Caco-2 (cell line): ENCODE measurements at places on chromosomes 7 and 10. TPM values are rescaled to one million over a fixed set of nuclear protein-coding genes. Genes with fewer than 3 reads are reported as not detected.

DNA sequence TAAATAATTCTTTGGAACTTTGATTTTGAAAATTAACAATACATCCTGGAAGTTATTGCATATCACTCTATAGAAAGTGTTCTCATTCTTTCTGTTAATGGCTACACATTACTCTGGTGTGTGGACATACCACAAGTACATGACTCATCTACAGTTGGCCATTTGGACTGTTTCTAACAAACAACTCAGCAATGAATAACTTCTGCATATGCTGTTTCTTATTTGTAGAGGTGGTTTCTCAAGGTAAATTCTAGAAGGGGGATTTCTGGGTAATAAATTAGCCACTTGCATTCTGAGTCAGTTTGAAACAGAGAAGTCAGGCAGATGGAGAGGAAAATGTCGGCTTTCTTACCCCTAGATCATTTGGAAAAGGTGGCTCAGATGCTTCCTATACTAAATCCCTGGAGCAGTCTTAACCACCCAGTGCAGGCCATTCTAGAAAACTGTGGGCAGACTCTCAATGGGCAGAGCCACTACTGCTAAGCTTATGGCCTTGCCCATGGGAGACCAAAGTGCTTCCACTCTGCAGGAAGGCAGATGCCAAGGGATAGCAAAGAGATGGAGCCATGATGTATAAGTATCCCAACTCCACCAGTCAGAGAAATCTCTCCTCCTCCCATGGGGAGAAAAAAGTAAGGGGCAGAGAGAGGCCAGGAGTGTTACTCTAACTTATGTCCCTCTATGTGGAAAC, 194.0 kb upstream of the PLPP4 start:
- no peak overlapping the region for H3K4me3 ChIP-seq
- H3K27ac ChIP-seq, result no peak overlapping the region
- H3K27me3 ChIP-seq, result no peaks in the 10 kb centered on the region; the same call in 1 of the 2 replicates

DNA sequence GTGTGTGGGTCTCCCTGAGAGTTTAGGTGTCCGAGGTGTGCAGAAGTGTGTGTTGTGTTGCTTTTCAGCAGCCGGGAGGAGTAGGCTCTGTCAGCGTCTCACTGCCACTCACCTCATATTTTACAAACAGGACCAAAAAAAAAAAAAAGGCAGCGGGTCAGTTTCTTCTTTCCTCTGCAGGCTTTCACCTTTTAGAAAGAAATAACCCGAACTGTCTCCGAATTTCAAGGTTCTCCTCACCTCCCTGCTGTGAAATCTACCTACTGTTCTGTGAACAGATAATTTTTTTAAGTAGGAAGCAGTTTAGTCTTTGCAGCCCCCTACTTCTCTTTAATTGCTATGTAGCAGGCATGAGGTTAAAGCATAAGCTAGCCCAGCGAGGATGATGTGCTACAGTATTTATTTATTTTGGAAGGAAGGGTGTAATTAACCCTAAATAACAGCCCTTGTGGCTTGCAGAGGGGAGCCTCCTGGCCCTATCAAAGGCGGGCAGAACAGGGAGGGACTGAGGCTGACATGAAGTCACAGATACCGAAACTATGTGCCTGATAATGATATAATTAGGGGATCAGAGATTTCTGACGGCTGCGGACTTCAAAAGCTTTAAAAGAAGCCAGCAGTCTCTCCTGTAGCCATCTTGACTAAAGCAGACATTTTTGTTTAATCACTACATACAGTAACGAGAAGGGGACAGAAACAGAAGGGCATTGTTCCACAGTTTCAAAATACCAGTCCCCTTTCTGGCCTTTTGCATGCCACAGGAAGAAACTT, 1.6 kb downstream of the BAMBI start:
- peak overlapping the region; percentile 90 for H3K4me3 ChIP-seq
- peak; percentile 67 for DNase-seq
- peaks cover 54% of the 10 kb centered on the region for H3K4me1 ChIP-seq
- H3K27ac ChIP-seq, result peak overlapping the region; percentile 85

DNA sequence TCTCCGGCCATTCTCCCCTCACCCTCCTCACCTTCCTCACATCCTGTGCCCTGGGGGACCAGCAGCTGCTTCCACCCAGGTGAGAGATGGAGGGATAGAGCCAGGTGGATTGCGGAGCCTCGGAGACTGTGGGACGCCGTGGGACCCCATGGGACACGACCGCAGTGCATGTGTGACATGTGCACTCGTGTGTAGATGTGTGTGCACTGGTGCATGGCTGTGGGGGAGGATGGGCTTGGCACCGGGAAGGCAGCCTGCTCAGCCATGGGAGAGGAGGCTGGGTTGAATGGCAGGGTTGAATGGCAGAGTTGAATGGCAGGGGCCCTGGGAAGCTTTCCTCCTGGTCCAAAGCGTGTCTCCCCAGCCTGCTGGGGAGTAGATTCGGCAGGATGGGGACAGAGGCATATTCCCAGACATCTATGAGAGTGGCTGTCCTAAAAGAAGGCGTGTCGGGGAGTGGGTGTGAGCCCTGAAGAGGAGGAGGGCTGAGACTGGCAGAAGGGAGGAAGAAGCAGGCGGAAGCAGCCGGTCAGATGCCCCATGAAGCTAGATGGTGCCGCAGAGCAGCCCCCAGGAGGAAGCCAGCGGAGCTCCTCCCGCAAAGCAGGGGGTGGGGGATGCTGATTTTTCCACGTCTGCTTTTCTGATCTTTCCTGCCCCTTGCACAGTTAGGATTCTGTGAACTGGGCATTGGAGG, 815 bp downstream of the GIMAP8 start:
- no peaks in the 10 kb centered on the region for H3K36me3 ChIP-seq
- DNase-seq, result no peak
- H3K27me3 ChIP-seq, result 0 out of 2 replicates have a peak, but pooled peaks cover 2% of the 10 kb centered on the region
- H3K27ac ChIP-seq, result no peak overlapping the region
- no peaks in the 10 kb centered on the region for H3K4me1 ChIP-seq

GRCh38 chr7:110918949-110919548, 171.9 kb upstream of the LRRN3 start:
- H3K36me3 ChIP-seq, result no peaks in the 10 kb centered on the region
- no peaks in the 10 kb centered on the region for H3K4me1 ChIP-seq
- no peak overlapping the region for H3K27ac ChIP-seq
- H3K4me3 ChIP-seq, result no peak overlapping the region
- no peaks in the 10 kb centered on the region for H3K27me3 ChIP-seq

- H3K27me3 ChIP-seq, result no peaks in the 10 kb centered on the region; the same call in 1 of the 2 replicates
- no peak for DNase-seq
- H3K36me3 ChIP-seq, result no peaks in the 10 kb centered on the region
- no peaks in the 10 kb centered on the region for H3K4me1 ChIP-seq
- H3K27ac ChIP-seq, result no peak overlapping the region
These were observed 105.6 kb downstream of the LHPP start for GRCh38 chr10:124566981-124567835.

DNA sequence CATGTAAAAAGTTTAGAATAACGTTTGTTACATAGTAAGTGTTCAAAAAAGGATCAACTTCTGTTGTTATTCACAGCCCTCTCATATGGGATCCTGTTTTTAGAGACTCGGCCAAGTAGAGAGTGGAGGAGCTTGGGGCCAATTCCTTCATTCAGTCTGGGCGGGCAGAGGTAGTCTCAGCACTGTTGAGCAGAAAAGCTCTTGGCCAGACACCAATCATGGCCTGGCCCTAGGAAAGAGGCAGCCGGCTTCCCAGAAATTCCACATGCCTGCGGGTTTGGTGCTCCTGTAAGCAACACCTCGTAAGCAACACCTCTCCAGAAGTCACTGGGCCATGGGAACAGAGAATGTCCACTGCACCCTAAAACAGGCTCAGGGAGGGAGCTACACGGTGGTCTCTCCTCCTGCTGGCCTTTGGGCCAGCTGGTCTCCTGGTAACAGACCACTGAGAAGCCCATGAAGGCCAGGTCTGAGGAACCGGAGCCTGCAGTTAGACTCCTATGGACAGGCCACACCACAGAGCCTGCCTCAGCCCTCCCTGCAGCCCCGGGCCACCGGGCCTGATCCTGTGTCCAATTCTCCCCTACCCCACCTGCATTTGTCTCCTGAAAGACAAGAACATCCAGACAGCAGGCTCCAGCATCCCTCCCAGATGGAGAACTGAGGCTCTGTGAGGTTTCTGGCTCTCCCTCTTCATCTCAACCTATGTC, 149.1 kb downstream of the GRID1 start:
- no peak overlapping the region for H3K27ac ChIP-seq
- no peaks in the 10 kb centered on the region for H3K4me1 ChIP-seq
- no peaks in the 10 kb centered on the region for H3K36me3 ChIP-seq
- no peak overlapping the region for H3K4me3 ChIP-seq
- DNase-seq, result no peak

DNA sequence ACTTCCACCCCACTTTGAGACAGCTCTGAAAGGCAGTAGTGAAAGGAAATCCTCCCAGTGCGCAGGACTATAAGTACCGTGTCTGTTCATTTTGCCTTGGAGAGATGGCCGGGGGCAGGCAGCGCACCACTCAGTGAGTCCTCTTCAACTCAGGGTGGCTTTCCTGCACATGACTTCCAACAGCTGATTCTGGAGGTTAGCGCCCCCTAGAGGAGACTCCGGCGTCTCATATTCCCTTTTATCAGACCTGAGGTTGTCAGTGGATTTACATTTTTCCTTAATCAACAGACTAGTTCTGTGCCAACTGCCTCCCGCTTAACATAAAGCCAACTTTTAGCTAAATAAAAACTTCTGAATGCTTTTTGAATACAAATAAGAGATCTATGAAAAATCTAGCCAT, 101.0 kb downstream of the HERPUD2 start:
- no peaks in the 10 kb centered on the region for H3K27me3 ChIP-seq
- DNase-seq, result no peak
- peaks cover 12% of the 10 kb centered on the region; the same call in 1 of the 2 replicates for H3K4me1 ChIP-seq
- H3K36me3 ChIP-seq, result no peaks in the 10 kb centered on the region
- no peak overlapping the region for H3K4me3 ChIP-seq

DNA sequence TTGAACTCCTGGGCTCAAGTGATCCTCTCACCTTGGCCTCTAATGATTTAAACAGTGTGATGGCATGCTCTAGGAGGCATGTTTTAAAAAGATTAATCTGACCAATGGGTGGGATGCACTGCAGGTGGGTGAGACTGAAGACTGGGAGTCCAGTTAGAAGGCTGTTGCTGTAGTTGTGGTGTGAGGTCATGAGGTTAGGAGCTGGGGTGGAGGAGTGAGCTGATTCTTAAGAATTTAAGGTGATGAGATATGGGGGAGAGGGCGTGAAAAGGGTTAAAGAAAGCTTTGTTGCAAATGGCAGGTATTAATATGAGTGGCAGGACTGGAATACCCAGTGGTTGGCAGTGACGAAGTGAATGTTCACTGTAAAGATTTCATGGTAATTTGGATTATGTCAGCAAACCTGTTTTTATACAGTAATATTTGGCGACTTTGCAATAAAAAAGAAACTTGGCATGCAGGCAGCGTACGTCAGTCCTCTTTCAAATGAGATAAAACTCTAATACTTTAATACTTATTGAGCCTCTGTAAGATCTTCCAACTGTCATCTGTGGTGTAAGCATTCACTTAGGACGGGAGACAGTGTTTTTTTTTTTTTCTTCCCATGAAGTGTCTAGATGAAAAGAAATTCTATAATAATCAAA, 72.8 kb upstream of the MTPN start:
- no peaks in the 10 kb centered on the region for H3K27me3 ChIP-seq
- no peak overlapping the region for H3K4me3 ChIP-seq
- no peak overlapping the region for H3K27ac ChIP-seq

GRCh38 chr10:115065801-115066200, 27.4 kb upstream of the ATRNL1 start:
- H3K4me1 ChIP-seq, result no peaks in the 10 kb centered on the region
- no peak overlapping the region for H3K27ac ChIP-seq
- H3K27me3 ChIP-seq, result no peaks in the 10 kb centered on the region; the same call in none of the 2 replicates
- no peaks in the 10 kb centered on the region for H3K36me3 ChIP-seq

- H3K27me3 ChIP-seq, result no peaks in the 10 kb centered on the region
- H3K36me3 ChIP-seq, result no peaks in the 10 kb centered on the region
- no peak overlapping the region for H3K4me3 ChIP-seq
These were observed 2.2 kb upstream of the DNAJC1 start for GRCh38 chr10:22005763-22006162.

DNA sequence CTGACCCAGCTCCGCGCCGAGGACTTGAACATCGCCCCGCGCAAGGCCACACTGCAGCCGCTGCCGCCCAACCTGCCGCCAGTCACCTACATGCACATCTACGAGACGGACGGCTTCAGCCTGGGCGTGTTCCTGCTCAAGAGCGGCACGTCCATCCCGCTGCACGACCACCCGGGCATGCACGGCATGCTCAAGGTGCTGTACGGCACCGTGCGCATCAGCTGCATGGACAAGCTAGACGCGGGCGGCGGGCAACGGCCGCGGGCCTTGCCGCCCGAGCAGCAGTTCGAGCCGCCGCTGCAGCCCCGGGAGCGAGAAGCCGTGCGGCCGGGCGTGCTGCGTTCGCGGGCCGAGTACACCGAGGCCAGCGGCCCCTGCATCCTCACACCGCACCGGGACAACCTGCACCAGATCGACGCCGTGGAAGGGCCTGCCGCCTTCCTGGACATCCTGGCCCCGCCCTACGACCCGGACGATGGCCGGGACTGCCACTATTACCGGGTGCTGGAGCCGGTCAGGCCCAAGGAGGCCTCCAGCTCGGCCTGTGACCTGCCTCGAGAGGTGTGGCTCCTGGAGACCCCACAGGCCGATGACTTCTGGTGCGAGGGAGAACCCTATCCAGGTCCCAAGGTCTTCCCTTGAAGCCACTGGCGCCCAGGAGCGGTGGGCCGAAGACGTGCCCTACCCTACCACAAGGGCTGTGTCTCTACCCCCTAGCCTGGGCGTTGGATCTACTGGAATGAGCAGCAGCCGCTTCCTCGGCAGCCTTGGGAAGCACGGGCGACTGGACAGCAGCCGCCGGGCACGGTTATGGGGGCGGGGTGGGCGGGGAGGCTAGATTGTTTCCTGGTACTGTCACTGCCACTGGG, 945 bp downstream of the ADO start:
- no peaks in the 10 kb centered on the region for H3K27me3 ChIP-seq
- no peaks in the 10 kb centered on the region for H3K36me3 ChIP-seq
- peak overlapping the region; percentile 81 for H3K4me3 ChIP-seq

DNA sequence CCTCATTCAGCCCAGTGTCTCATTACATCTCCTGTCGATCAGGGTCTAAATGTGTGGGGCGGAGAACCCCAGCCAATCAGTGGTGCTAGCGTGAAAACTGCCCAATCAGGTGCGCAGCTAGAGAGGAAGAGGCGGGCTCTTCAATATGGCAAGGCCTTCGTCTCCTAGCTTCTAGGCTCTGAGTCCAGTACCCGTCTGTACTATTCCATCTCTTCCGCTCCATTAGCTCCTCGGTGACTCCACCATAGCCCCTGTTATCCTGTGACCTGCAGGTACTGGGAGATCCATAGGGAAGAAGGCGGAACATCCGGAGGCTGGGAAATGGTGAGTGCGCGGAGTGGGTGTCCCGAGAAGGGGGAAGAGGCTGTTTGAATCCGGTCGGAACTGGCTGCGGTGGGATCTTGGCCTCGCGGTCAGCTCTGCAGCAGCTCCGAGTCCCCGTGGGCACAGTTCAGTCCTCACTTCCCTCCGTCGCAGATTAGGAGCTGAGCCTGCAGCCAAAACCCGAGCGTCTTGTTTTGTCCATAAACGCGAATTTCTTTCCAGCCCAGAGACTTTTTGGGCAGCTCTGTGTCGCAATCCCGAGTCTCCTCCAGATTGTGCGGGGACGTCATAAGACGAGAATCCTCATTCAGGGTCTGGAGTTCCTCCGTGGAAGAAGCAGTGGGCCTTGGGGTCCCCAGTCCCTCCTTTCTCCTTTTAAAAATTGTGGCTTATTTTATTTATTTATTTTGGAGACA, at the start of gene ZNF727:
ZNF727 (plus strand) TSS at position 134 of the 740 bp plus-strand sequence; CDS start at position 322, 188 bp downstream.
- H3K27ac ChIP-seq, result no peak within 1 kb of the TSS
- H3K4me1 ChIP-seq, result no peaks in the 10 kb centered on the region
- no peak for DNase-seq

Gene CFTR
- 130 and 132 TPM in 2 replicates for total RNA-seq

Gene GRM3
- not detected in 2 replicates for total RNA-seq

Gene OR13A1
- not detected in 2 replicates for total RNA-seq

Gene CALML3
- total RNA-seq, result 0.18 TPM in 1 of 2 replicates, not detected in the other

Gene SPDYE6
- not detected in 2 replicates for total RNA-seq

Gene STYXL1
- total RNA-seq, result 42.3 and 49.7 TPM in 2 replicates
